Natural killer cell (primary cell): ENCODE measurements at places on chromosomes 5 and 9. TPM values are rescaled to one million over a fixed set of nuclear protein-coding genes. Genes with fewer than 3 reads are reported as not detected.

SLC46A2 gene
- total RNA-seq, result 0.23 TPM

NR2F1 gene
- total RNA-seq, result not detected

PCDHB15 gene
- not detected for total RNA-seq

PTPA gene
- total RNA-seq, result 63.2 TPM

KCNV2 gene
- not detected for total RNA-seq

LCN10 gene
- total RNA-seq, result not detected

ADRB2 gene
- total RNA-seq, result 47.1 TPM

CCIN gene
- total RNA-seq, result 2.0 TPM

SPATA31A5 gene
- total RNA-seq, result not detected

LCP2 gene
- total RNA-seq, result 376 TPM

DNA sequence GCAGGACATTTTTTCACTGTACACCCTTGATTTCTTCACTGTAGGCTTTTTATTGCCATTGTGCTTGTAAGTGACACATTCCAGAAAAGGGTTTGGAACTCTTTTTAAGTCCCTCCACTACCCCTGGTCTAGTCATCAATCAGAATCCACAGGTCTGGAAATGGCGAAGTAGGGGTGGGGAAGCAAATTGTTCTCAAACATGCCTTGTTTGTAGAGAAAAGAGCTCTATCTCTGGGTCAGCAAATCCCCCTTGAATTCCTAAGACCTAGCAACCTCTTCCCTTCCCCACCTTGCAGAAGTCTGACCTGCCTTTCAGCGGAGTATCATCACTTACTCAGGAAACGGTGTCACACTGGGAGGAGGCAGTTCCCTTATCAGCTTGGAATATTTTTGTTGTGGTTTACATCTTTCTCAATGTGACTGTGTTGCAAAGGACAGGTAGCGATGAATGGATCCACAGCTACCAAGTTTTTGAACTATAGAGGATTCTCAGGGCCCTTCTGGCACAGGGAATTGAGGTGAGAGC lies 3.2 kb downstream of the SH3RF2 start:
- no peak for DNase-seq

GRCh38 chr5:919356-920000 lies 26.8 kb downstream of the TRIP13 start:
- no peak for DNase-seq

DNA sequence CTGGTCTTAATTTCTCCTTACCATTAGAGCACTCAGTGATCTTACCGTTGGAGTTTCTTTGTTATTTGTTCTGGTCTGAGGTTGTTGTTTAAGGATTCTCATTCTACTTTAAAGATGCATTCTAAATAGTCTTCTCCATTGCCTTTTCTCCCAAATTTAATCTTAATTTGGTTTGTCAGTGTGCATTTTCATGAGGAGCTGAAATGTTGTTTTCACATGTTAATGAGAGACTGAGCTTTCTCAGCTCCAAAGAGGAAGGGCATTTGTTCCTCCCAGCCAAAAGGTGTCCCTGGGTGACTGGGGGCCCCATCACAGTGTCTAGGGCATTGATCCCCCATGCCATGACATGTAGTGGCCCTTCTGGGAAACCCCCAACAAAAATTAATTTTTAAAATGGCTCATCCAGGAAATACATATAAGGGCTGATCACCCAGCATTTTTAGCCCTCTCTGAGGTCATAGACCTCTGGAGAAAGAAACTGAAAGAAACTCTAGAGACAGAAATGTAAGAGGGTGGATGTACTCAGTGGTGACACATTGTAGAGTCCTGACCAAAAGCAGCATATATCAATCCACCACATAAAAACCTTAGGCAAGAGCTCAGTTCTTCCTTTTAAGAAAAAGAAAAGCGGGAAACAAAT lies 240.4 kb upstream of the RAI14 start:
- no peak for DNase-seq

GRCh38 chr5:65825408-65826328 lies 100.7 kb upstream of the ERBIN start:
- peak; percentile 6 for DNase-seq

- no peak for DNase-seq
Observed at GRCh38 chr5:148509893-148510292, 126.1 kb downstream of the FBXO38 start.

DNA sequence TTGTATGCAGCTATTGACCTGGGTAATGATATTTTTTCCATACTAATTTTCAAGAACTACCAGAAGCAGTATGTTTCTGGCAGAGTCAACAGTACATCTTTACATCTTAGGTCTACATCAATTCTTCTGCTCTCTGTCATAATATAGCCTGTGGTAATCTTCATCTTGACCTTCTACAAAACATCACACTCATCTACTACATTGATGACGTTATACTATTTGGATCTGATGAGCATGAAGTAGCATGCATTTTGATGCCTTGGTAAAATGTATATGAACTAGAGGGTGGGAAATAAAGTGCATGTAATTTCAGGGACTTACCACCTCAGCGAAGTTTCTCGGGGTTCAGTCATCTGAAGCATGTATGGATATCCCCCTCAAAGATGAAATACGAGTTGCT lies 629.7 kb upstream of the SGCD start:
- DNase-seq, result no peak

DNA sequence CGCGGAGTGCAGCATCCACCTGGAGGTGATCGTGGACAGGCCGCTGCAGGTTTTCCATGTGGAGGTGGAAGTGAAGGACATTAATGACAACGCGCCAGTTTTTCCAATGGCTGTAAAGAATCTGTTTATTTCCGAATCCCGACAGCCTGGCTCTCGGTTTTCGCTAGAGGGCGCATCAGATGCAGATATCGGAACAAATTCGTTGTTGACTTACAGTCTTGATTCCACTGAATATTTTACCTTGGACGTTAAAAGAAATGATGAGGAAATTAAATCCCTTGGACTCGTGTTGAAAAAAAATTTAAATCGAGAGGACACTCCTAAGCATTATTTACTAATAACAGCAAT lies 611 bp downstream of the PCDHA3 start:
- no peak for DNase-seq

GRCh38 chr5:2119573-2119972 lies 236.8 kb upstream of the IRX4 start:
- no peak for DNase-seq

GRCh38 chr9:123157221-123157620 lies 111.2 kb downstream of the STRBP start:
- no peak for DNase-seq

GRCh38 chr9:104775976-104776375 lies 12.0 kb downstream of the NIPSNAP3B start:
- no peak for DNase-seq

GRCh38 chr9:130890870-130891687 lies 5.5 kb downstream of the QRFP start:
- no peak for DNase-seq

GRCh38 chr5:26761446-26761845 lies 276.9 kb downstream of the CDH9 start:
- DNase-seq, result no peak

DNA sequence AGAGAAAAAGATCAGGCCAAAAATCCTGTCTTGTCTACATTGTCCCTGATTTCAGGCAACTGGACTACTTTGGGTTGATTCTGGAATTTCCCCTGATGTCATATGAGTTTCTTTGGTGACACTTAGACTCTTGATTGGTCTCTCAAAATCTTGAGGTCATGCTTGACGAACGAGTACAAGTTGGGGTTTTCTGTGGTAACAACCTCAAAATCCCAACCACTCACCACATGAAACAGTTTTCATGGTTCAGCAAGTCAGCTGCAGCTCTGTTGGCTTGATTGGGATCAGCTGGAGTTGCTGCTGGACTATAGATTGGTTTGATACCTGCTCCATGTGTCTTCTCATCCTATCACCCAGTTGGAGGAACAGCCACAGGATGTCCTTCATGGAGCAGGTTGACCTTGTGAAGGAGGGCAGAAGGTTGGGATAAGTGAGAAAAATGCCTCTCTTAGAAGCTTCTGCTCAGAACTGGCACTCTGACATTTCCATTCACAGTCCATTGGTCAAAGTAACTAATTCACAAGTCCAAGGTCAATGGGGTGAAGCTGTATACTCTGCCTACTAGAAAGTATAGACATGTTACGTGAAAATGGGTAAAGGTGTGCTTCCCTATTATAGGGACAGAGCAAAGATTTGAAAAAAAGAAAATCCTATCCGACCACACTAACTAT lies 284.5 kb downstream of the SH3GL2 start:
- no peak for DNase-seq

DNA sequence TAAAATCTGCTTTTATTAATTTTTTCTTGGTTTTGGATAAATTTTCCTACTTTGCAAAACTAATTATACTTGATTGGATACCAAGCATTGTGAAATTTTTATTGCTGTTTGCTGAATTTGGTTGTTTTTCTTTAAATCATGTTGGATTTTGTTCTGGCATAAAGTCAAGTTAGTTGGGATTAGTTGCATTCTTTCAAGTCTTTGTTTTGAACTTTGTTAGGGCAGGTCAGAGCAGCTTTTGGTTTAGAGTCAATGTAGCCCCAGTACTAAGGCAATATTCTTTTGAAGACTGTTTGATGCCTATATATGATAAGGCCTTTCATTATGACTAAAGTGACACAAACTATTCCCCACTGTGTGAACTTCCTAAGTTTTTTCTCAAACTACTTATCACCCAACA lies 531.1 kb downstream of the RASEF start:
- DNase-seq, result no peak

GRCh38 chr9:110047232-110047954 lies 160.6 kb downstream of the C9orf152 start:
- no peak for DNase-seq

DNA sequence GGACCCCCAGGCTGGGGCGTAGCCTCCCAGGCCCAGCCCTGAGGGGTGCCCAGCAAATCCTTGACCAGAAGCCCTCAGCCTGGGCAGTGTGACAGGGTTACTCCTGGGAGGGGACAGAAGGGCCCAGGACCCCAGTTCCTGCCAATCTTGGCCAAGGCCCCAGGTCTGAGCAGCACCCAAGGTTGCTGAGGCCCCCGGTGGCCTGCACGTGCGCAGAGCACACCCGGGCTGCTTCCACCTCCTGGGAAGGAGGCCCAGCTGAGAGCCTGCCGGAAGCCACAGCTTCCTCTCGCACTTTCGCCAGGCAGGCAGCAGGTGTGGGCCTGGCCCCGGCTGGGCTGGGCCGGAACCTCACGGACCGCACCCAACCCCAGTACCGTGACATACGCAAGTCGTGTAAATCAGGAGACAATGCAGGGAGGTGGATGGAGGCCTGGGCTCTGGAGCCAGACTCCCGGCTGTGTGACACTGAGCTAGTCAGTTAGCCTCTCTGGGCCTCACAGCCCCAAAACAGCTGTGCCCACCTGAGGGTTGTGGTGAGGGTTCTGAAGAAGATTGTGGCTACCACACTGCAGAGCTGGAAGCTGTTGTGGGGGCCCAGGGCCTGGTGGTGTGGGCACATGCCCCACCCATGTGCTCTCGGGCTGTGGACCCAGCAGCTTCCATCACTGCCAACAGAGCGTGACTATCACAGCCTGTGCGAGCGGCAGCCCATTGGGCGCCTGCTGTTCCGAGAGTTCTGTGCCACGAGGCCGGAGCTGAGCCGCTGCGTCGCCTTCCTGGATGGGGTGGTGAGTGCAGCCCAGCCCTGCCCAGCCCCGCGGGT lies 5.1 kb downstream of the GRK6 start:
- DNase-seq, result peak; percentile 56

DNA sequence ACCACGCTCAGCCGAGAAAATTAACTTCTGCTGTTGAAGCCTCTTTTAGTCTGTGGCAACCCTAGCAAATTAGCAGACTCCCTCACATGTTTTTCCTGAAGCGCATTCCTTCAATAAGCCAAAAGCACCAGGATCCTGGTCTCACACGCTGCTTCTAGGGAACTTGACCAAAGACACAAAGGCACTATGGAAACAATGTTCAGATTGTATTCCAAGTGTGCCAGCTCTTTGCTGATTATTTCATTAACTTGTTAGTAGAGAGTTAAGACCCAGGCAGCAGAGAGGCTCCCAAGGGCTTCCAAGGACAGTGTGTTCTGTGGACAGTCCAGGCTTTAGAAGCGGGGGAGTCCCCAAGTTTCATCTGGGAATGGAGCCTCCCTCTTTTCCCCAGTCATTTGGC lies 94.4 kb upstream of the BASP1 start:
- DNase-seq, result no peak

DNA sequence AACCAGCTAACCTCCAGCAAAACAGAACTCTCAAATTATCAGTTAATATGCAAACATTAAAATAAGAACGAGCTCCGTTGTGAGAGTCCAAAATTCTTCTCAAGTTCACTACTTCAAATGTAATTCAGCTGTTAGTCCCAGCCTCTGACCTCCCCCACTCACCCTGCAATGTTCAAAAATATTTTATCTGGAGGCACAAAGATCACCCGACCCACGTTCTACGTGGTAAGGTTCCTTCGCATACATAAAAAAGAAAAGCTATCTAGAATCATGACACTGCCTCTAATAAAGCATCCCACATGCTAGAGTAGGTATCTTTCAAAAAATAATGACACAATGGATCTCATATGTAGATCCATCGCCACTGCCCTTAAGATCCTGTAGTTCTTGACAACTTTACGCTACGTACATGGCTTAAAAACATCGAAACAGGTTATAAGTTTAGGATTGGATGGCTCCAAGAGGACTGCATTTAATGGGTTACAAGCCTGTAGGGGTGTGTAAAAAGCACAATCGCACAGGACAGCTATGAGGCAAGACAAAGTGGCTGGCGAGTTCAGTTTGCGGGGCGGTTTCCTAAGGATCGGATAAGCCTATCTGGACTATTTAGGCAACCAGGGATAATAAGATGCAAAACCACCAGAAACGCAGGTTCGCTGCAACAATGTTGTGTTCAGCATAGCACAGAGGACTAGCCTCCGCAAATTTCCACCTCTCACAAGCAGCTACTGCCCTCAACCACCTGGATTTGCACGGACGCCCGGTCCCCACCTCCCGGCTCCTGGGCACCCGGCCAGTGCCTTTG lies 969 bp downstream of the CLK4 start:
- no peak for DNase-seq

DNA sequence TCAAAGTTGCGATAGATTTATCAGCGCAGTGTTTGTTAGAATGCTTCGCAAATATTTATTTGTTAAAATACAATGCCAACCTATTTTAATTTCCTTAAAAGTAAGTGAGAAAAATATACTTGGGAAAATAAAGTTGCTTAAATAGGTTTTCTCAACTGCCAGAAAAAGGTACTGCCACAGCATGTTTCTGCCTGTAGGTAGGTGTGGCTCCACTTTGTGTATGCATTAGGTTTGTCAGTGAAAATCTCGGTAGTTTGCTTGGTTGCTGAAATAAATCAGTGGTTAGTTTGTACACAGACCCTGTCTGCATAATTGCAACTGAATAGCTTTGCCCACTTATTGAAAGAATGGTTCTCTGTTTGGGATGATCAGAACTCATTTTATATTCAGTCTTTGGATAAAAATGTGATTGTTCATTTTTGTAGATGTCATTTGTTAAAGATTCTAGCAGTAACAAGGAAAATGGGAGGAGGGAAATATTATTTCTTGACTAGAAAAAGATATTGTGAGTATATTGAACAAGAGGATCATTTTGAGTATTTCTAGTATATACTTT lies 25.7 kb downstream of the C9orf85 start:
- DNase-seq, result no peak

DNA sequence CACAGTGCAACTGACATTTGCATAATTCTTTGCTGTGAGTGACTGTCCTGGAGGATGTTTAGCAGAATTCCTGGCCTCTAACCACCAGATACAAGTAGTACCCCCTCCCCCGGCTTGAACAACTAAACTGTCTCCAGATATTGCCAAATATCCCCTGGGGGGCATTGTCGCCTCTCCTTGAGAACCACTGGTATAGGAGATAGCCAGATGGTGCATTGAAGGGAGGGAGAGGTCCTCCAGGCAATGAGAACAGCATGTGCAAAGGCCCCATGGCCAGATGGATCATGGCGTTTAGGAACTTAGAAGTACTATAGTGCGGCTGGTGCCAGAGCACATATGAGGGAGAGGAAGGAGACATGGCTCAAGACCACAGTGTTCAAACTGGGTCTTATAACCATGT lies 18.9 kb upstream of the ORM1 start:
- no peak for DNase-seq

- no peak for DNase-seq
Observed at GRCh38 chr5:58800861-58801540, 218.1 kb downstream of the RAB3C start.
